ENCODE measurements at places on chromosomes 5 and 9.

GRCh38 chr9:137168573-137168903 lies 1.3 kb downstream of the LRRC26 start:
- no peak for DNase-seq

DNA sequence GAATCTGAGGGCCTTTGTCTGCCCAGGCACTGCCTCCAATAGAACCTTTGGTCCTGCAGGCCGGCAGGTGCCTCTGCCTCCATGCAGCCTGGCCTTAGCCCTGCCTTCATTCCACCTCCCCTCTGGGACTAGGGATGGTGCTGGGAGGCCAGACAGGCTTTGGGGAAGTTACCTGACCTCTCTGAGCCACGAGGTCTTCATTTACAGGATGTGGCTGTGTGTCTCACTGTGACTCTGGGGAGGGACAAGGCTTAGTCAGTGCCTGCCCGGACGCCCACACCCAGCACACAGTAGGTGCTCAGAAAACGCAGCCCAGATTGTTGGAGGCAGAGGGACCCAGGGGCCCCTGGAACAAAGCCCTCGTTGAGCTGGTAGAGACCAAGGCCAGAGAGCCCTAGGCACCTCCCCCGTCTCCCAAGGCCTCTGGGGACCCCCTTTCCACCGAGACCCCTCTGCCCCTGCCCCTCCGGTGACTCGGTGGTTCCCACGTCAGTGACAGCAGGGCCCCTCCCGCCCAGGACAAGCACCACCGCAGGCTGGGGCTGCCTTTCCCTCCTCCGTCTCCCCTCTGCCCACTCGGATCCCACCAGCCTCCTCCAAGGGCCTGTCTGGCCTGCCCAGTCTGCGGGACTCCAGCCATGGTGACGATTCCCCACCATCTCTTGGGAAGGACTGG lies 46.9 kb upstream of the EGFL7 start:
- DNase-seq: no peak

GRCh38 chr9:96302021-96302420 lies at the start of gene HSD17B3:
HSD17B3 (minus strand) TSS chr9:96302176; CDS start chr9:96302104, 72 bp downstream.
- no peak for DNase-seq

GRCh38 chr9:112050544-112051475 lies 124.3 kb downstream of the SUSD1 start:
- no peak for DNase-seq
